NCI-H1436 treated with DMSO at 0.1 percent for 48 hours (cell line): ENCODE measurements at places on chromosomes 11 and 22.
A peak's percentile ranks its signal among the peaks of the same experiment; 100 is the strongest.

GRCh38 chr22:38837414-38837928 is 6.4 kb downstream of the NPTXR start:
- DNase-seq = no peak

GRCh38 chr11:56688554-56689100 is 10.3 kb upstream of the OR9G1 start:
- DNase-seq = no peak

- DNase-seq = no peak
Observed at GRCh38 chr11:58626934-58627483, 4.5 kb downstream of the CNTF start.

GRCh38 chr22:39597236-39597869 is 26.8 kb downstream of the CACNA1I start:
- no peak for DNase-seq

DNA sequence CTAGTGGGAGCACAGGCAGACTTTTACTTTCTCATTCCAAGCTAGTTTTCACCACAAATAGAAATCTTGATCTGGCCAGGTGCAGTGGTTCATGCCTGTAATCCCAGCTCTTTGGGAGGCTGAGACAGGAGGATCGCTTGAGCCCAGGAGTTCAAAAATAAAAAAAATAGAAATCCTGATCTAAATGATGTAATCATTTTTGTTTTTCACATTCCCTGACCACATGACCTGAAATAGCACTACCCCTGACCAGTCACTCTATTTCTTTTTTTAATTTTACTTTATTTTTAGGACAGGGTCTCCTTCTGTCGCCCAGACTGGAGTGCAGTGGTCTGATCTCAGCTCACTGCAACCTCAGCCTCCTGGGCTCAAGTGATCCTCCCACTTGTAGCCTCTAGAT is 2.3 kb upstream of the TCN2 start:
- no peak for DNase-seq

DNA sequence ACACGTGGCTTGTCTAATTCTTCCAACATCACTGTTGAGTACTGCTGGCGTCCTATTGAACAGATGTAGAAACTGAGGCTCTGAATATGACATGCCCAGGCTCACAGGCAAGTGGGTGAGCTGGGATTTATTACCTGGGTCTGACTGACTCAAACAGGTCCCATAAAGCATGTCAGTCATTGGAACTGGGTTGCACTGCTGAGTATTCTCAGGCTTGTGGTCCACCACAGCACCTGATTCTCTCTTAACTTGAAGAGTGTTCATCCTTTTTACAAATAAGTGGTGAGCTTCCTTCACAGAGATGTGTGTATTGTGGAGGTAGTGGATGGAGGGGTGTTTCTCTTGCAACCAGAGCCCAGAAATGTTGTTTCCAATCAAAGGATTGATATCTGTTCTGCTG is 44.5 kb downstream of the SC5D start:
- DNase-seq = no peak

- DNase-seq = no peak
Observed at GRCh38 chr11:131129474-131129873, 213.2 kb upstream of the SNX19 start.

GRCh38 chr22:50606946-50607658 is 6.5 kb downstream of the MAPK8IP2 start:
- DNase-seq = no peak

DNA sequence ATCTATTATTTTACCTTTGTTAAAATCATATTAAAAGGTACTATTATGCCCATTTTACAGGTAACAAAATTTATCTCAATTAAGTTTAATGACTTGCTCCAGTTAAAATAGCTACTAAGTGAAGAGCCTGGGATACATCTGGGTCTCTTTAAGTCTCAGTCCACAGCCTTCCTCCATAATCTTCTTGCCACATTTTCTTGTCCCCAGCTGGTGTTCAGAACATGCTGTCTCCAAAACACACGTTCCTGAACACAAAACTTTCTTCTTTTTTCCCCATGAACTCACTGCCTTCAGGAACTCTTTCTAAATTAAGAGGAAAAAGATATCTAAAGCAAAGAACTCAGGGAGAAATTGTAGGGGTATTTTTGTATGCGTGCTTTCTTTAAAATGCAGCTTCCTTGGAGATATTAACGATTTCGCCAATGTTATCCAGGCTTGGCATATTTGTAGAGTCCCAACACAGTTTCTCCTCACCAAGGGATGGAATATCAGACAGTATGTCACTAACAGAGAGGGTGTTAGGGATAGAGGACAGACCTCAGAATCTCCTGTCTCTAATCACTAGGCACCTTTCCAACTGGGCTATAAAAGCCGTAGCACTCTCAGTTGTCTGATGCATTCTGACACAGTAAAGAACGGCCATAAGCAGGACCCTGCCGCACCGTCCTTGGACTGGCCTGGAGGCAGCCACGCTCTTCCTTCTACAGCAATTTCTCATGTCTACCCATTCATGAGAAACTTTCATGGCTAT is 232.8 kb upstream of the BLID start:
- no peak for DNase-seq

DNA sequence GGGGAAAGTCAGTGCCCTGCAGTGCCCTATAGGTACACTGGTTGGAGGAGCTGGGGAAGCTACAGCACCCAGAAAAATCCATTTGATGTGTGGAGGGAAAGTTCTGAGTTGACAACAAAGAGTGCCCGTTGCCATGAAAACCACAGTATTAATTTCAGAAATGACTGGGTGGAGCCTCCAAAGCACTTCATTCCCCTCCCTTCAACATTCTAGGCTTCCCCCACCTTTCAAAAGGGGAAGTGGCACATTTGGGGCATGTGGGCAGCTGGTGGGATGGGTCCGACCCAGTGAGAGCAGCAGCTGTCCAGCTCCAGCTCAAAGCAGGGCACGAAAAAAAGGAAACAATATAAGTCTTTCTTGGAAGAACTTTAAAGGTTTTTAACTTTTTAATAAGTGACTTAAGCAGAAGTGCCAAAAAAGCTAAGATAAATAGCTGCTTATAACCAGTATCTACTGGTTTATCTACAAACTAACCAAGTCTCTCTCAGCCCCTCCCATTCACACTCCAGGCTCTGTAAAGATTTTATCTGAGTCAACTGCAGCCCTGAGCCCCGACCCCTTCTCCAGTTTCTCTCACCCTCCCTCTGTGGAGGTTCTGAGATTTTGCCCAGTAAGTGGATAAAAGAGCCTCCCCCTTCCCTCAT is 9.0 kb upstream of the AHNAK start:
- no peak for DNase-seq

DNA sequence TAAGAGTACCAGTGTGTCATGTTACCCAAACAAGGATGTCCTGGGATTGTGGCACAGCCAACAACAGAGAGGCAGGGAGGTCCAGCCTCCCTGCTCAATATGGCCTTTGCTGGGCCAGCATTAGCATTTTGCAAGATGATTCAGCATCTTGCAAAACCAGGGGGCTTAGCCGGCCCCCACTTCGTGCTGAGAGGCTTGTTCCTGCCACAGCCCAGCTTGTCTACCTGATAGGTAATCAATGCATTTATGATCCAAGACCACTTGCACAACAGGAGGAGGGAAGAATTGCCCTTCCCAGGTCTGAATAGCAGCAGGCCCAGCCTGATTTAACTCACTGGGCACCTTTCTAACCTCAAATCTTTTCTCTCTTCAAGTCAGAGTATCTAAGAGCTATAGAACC is 189.0 kb upstream of the SYT13 start:
- no peak for DNase-seq

- no peak for DNase-seq
Observed at GRCh38 chr11:19753451-19754106, 40.9 kb downstream of the NAV2 start.

GRCh38 chr11:132336781-132337535 is 966.5 kb downstream of the NTM start:
- DNase-seq = no peak

GRCh38 chr11:62122076-62122475 is 1.7 kb upstream of the INCENP start:
- no peak for DNase-seq

DNA sequence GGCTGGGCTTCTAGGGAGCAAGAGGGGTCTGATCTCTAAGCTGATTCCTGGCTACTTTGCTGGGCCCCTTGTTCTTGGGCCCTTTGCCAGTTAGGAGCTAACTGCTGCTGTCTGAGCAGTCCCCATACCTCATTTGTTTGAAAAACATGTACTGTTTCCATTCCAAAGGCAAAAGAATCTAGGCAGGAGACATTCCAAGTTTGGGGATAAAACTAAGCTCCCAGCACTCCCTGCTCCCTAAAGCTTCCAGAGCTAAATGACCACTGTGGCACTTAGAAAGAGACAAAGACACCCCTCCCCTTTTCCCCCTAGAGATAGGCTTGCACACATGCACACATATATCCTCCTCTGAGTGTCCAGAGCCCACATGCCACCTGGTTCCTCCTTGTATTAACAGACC is 22.7 kb upstream of the RRM1 start:
- DNase-seq = no peak

DNA sequence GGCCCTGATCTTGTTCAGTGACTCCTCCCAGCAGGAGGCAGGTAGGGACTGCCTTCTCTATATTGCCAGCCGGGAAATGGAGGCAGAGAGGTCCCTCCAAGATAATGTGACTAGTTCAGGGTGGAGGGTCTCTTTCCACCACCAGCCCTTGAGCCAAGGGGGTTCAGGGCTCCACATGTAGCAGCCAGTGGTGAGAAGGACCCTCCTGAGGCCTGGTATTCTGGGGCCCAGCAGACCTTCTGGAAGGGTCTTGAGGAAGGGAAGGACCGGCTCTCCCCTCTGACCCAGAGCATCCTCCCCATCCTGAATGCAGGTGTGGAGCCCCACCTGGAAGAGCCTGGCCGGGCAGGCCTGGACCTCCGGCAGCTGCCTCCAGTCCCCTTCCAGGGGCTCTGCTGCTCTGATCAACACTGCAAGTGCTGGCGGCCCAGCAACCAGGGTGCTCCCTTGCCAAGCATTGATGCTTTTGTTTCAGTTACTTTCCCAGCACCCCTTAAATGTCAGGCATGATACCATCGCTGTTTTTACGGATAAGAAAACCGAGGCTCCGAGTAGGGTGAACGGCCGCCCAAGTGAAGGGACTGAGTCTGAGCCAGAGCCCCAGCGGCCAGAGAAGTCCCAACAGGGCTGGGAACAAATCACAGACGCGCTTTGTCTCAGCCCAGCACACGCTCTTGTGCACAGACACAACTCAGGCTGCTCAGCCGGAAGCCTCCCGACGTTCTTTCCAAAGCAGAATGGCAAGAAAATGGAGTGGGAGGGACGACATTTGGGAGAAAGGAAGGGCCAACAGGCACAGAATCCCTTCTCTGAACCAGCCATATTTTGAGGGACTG is 38.8 kb downstream of the DKK3 start:
- DNase-seq = no peak

DNA sequence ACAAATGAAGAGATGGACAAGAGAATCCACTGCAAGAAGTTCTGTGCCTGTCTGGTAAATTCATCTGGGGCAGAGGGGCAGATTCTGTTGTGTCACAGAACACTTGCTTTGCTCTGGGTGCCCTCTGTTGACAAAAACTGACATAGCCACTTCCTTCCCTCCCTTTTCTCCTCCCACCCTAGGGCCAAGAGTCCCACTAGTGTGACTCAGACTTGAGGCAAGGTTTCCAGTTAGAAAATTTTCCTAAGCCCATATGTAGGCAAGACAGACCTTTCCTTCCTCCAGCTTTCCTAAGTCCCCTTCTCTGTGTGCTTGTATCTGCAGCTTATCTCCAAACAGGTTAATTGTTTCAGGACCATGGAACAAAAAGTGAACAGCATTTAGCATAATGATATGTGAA is 106.8 kb downstream of the RBFOX2 start:
- peak; percentile 2 for DNase-seq

DNA sequence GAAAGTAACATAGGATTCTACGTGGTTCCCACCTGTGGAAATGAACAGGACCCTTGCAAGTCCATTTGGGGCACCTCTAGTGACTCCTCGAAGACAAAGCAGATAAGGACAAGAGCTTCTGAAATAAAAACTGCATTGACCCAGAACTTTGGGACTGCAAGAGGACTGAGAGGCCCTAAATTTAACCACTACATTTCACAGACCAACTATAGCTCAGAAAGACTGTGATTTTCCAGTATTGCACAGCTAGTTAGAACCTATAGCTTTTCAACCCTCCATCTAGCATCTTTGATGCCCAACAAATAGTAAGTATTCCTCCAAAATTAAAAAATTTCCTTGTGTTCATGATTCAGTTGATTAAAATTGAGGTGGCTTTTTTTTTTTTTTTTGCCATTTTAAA is 107.6 kb upstream of the CD44 start:
- DNase-seq = no peak

- DNase-seq = no peak
Observed at GRCh38 chr11:111937844-111938243, 701 bp downstream of the DIXDC1 start.

- no peak for DNase-seq
Observed at GRCh38 chr11:44718612-44719390, 8.0 kb upstream of the TSPAN18 start.

GRCh38 chr22:25364736-25365241 is 145.3 kb downstream of the CRYBB2 start:
- no peak for DNase-seq

DNA sequence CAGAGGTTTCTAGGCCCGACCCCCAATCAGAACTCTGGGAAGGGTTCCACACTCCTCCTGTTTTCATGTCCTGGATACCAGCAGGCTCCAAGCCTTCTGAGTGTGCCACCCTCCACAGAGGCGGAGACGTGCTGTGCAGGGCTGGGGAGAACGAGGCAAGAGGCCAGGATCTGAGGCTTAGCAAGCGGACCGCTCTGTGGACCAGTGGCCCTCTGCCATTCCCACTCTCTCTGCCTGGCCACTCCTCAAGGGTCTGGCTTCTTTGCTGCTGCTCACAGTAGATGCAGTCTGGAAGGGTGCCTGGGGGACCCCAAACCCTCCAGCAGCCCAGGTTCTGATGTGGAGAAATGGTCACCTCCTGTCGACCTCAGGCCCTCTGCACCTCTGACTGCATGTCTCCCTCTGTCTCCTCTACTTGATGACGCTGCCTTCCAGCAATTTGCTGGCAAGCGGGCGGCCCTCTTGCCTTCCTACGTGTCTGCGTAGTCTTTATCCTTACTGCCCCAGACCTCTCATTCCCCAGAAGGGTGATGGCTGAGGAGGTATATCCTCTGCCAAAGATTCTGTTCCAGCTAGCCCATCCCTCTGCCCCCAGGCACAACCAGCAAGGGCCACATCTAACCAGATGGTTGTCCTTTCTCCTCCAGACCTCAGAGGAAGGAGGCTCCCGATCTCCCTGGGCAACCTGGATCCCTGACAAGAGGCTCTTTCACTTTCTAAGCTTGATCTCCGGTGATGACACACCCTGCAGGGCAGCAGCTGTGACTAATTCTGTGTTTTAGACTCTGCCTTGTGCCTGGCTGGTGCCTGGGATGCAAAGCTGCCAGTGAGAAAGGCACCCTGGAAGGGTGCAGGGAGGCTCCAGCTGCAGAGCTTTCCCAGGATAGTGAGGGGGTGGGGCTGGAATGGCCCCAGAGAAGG is 87.3 kb downstream of the NAT10 start:
- no peak for DNase-seq
